Bronchus fibroblast of lung (primary cell): ENCODE measurements at places on chromosomes 6 and 20. TPM values are rescaled to one million over a fixed set of nuclear protein-coding genes. Genes with fewer than 3 reads are reported as not detected.

Gene UNC93A
- total RNA-seq, result not detected in 2 replicates

Gene SRMS
- total RNA-seq, result not detected in 2 replicates

Gene F13A1
- total RNA-seq, result not detected in 2 replicates

Gene FRS3
- total RNA-seq, result 3.3 and 3.4 TPM in 2 replicates

Gene PRND
- not detected in 2 replicates for total RNA-seq

Gene TNNC2
- total RNA-seq, result 0.84 TPM in 1 of 2 replicates, not detected in the other

Gene CLIC5
- not detected in 2 replicates for total RNA-seq

Gene TMEM242
- 4.5 and 5.2 TPM in 2 replicates for total RNA-seq

Gene CDSN
- not detected in 2 replicates for total RNA-seq

Gene SAMD3
- total RNA-seq, result not detected in 2 replicates

Gene WFDC12
- total RNA-seq, result not detected in 2 replicates

Gene SLC35F1
- under 0.01 and 0.15 TPM in 2 replicates for total RNA-seq

Gene SMOC2
- not detected in 2 replicates for total RNA-seq

Gene SLPI
- total RNA-seq, result not detected in 2 replicates

Gene C6orf120
- total RNA-seq, result 40.7 and 49.8 TPM in 2 replicates

Gene MEP1A
- total RNA-seq, result not detected in 2 replicates

Gene RHAG
- not detected in 2 replicates for total RNA-seq

Gene ID4
- total RNA-seq, result 0.89 and 1.0 TPM in 2 replicates

Gene PHACTR3
- total RNA-seq, result not detected in 2 replicates

Gene SMLR1
- not detected in 2 replicates for total RNA-seq

Gene BACH2
- 0.89 and 2.0 TPM in 2 replicates for total RNA-seq

Gene KIAA1755
- 0.89 and 1.5 TPM in 2 replicates for total RNA-seq

Gene KHDC1L
- not detected in 2 replicates for total RNA-seq

Gene HLA-DQB1
- total RNA-seq, result not detected in 2 replicates

Gene CST2
- not detected in 2 replicates for total RNA-seq

Gene LIN28B
- total RNA-seq, result not detected in 2 replicates

Gene CCN6
- total RNA-seq, result under 0.01 TPM in 1 of 2 replicates, not detected in the other

Gene HMGCLL1
- 0.34 and 0.89 TPM in 2 replicates for total RNA-seq

Gene CLPSL2
- total RNA-seq, result not detected in 2 replicates

Gene KIF6
- under 0.01 and 0.17 TPM in 2 replicates for total RNA-seq

Gene TFAP2B
- total RNA-seq, result not detected in 2 replicates

Gene OR2J3
- not detected in 2 replicates for total RNA-seq

Gene IL17A
- not detected in 2 replicates for total RNA-seq

Gene HDGFL1
- not detected in 2 replicates for total RNA-seq

Gene DZANK1
- 0.50 and 1.0 TPM in 2 replicates for total RNA-seq

Gene EMILIN3
- total RNA-seq, result 0.30 and 0.34 TPM in 2 replicates

Gene NEURL2
- 3.4 and 3.7 TPM in 2 replicates for total RNA-seq

Gene TNF
- total RNA-seq, result not detected in 2 replicates

Gene ZNF335
- 11.1 and 12.1 TPM in 2 replicates for total RNA-seq

Gene SLC44A4
- 0.45 TPM in 1 of 2 replicates, not detected in the other for total RNA-seq

Gene GJE1
- not detected in 2 replicates for total RNA-seq

Gene SPDEF
- not detected in 2 replicates for total RNA-seq

Gene TSBP1
- not detected in 2 replicates for total RNA-seq

Gene KCNG1
- 51.0 and 58.0 TPM in 2 replicates for total RNA-seq

Gene RIPPLY2
- 0.74 TPM in 1 of 2 replicates, not detected in the other for total RNA-seq

Gene SCUBE3
- total RNA-seq, result 0.17 and 0.30 TPM in 2 replicates

Gene OLIG3
- total RNA-seq, result not detected in 2 replicates

Gene OSBPL2
- 11.9 and 14.0 TPM in 2 replicates for total RNA-seq

Gene STX7
- total RNA-seq, result 24.9 and 28.1 TPM in 2 replicates

Gene ADGRF5
- total RNA-seq, result under 0.01 TPM in 2 replicates

Gene TMEM244
- total RNA-seq, result not detected in 2 replicates

Gene PXDC1
- total RNA-seq, result 35.7 and 40.9 TPM in 2 replicates

Gene ANGPT4
- under 0.01 TPM in 1 of 2 replicates, not detected in the other for total RNA-seq

Gene C2
- total RNA-seq, result 0.17 and 0.30 TPM in 2 replicates

Gene RAB32
- total RNA-seq, result 117 and 121 TPM in 2 replicates
